ENCODE measurements at places on chromosomes 3 and 15.

DNA sequence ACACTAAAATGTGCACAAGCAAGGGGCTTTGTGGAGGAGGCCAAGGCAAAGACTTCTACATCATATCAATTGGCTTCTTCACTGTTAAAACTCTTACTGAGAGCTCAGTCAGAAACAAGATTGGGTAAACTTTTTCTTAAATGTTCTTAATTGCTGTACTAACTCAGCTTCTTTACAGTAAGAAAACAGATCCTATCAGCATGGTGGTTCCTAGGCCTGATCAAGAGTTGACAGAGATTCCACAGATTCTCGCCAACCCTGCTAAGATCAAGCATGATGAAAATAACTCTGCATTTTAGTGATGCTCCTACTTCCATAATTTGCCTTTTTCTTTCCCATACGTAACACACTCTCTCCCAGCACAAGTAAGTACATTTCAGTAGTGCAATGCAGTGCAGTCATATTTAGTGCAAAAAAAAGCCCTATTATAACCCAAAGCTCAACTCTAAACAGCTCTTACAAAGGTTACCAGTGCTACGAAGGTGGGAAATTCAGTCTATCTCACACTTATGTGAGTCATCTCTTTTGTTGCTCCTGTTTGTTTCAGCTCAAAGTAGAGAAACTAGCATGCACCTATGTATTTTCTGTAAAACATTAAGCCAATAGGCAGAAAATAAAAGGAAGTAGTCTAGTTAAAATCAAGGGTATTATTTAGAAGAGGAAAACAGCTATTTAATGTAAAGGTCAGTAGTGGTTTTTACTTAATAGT lies 29.9 kb downstream of the TIGIT start:
- no peak for DNase-seq

GRCh38 chr3:151320131-151320530 lies 3.5 kb upstream of the GPR87 start:
- DNase-seq, result no peak

DNA sequence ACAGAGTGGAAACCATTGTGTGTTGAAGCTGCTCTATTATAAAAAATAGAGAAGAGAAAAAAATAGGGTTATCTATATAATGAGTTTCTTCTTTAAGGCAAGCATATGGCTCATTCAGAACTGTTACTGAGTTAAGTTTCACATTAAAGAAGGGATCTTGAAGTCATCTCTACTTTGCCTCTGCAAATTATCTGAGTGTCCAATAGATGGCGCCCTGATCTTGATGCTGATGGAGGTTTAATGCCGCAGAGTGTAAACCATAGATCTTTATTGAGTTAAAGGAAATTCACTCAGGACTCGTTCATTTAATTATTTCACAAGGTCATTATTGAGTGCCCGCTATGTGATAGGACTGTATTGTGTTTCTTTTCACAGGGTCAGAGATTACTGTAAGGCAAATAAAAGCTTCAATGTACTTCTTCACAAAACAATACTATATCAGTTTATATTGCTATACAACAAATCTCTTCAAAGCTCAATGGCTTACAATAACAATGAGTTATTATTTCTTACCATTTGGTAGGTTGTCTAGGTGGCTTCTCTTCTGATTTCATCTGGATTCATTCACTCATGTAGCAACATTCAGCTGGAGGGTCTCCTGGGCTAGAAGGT lies 171.4 kb downstream of the NSUN3 start:
- DNase-seq, result no peak

- DNase-seq, result no peak
These were observed 15.3 kb upstream of the TNFSF10 start for GRCh38 chr3:172538368-172539151.

GRCh38 chr3:187327845-187328244 lies 36.3 kb upstream of the MASP1 start:
- no peak for DNase-seq

DNA sequence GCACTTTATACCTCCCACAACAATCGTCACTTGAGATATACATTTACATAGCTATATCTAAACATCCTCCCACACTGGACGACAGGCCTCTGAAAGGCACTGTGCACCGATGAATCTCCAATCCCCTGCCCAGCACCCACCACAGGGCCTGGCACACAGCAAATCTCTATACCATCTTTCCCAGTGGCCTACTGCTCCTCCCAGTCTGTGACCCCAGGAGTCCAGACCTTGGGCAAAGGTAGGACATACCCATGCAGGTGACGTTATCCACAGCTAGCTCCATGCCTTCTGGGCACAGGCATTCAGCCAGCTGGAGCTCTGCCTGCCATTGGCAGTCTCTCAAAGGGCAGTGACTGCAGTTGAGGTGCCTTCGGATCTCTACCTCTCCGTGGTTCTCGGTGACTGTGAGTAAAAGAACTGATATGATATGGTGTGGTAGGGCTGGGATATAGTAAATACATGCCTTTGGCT lies 5.8 kb downstream of the LTK start:
- no peak for DNase-seq

GRCh38 chr3:188832146-188832545 lies 339.6 kb upstream of the TPRG1 start:
- DNase-seq, result no peak

- DNase-seq, result no peak
These were observed 16.0 kb downstream of the LPP start for GRCh38 chr3:188169830-188170455.

- DNase-seq, result no peak
These were observed 534.9 kb upstream of the ARRDC4 start for GRCh38 chr15:97425596-97425995.
